ENCODE measurements at places on chromosomes 2 and 18.

DNA sequence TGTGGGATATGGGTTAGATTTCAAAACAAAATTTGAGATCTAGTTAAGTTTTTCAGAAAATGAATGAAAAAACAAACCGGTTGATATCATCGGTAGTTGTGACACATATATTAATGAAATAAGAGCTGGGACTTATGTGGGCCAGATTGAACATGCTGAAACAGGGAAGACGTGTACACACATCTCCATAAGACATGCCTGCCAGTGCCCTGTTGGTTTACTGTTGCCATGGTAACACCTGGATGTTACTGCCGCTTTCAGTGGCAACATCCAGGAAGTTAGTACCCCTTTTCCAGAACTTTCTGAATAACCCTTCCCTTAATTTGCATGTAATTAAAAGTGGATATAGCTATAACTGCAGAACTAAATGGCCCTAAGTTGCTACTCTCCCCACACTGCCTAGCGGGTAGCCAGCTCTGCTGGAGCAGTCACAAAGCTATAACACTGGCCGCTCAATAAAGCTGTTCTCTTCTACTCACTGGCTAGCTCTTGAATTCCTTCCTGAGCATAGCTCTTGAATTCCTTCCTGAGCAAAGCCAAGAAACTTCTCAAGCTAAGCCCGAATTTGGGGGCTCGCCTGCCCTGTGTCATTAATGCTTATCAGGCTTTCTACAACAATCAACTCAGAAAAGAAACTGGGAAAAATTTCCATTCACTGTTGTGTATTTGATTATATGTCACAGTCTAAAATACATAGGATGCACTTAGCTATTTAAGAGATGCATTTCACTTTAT lies 776.3 kb upstream of the CDH7 start:
- H3K4me3 ChIP-seq = no peak overlapping the region
- H3K27me3 ChIP-seq = no peaks in the 10 kb centered on the region
- no peak for DNase-seq
- H3K27ac ChIP-seq = no peak overlapping the region

GRCh38 chr18:32315881-32316280 lies 126.0 kb downstream of the MEP1B start:
- H3K27me3 ChIP-seq = no peaks in the 10 kb centered on the region
- H3K27ac ChIP-seq = no peak overlapping the region
- no peak for DNase-seq
- no peaks in the 10 kb centered on the region for H3K36me3 ChIP-seq

DNA sequence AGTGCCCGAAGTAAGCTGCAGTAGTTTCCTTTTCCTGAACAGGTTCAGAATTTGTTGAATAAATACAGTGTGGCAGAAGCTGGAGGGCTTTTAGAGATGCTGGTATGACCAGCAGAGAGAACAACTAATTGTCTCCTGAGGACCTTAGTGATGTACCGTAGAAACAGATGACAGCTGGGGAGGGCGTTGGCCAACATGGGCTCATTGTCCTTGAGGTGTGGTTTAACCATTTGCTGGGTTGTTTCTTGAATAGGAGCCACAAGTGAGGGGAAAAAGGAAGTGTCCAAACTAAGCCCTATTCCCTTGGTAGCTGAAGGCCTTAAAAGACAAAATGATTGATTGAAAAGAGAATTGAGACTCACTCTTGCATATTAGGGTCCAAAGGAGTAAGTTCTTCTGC lies 11.7 kb upstream of the FAM228A start:
- H3K4me1 ChIP-seq = peaks cover 4% of the 10 kb centered on the region
- H3K4me3 ChIP-seq = no peak overlapping the region
- no peaks in the 10 kb centered on the region for H3K27me3 ChIP-seq
- H3K27ac ChIP-seq = no peak overlapping the region
- peaks cover 13% of the 10 kb centered on the region for H3K36me3 ChIP-seq
- no peak for DNase-seq

DNA sequence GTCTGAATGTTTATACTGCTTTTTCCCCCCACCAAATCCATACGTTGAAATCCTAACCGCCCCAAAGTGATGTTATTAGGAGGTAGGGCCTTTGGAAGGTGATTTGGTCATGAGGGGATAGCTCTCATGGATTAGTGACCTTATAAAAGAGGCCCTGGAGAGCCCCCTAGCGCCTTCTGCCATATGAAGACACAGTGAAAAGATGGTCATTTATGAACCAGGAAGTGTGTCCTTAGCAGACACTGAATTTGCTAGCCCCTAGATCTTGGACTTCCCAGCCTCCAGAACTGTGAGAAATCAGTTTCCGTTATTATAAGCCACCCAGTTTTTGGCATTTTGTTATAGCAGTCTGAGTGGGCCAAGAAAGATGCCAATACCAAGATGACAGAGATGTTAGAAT lies 7.2 kb upstream of the TSN start:
- peak; percentile 28 for DNase-seq
- no peaks in the 10 kb centered on the region for H3K4me1 ChIP-seq
- no peak overlapping the region for H3K27ac ChIP-seq
- H3K4me3 ChIP-seq = no peak overlapping the region
- no peaks in the 10 kb centered on the region for H3K27me3 ChIP-seq

GRCh38 chr2:41947701-41948396 lies 100.0 kb upstream of the PKDCC start:
- DNase-seq = no peak
- peak overlapping the region; percentile 64 for H3K27ac ChIP-seq
- H3K27me3 ChIP-seq = peaks cover 16% of the 10 kb centered on the region
- peak overlapping the region; percentile 34 for H3K4me3 ChIP-seq

DNA sequence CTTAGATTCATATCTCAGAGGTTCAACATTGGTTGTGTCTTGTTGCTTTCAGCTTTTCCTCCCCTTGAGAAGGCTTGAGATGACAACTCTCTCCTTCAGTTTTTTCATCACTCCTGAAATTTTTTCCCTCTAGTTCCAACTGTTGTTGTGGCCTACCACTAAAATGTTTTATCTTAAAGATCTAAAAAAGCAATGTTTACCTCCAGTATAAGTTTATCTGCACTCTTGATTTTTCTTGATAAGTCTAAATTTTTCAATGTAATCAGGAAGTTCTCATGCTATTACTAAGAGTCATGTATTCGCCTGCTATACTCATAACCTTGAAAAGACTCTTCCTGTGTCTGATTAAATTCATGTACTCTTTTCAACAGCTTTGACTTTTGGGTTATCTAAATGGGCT lies 366.3 kb upstream of the TFPI start:
- peaks cover 4% of the 10 kb centered on the region for H3K36me3 ChIP-seq
- no peak overlapping the region for H3K4me3 ChIP-seq
- no peaks in the 10 kb centered on the region for H3K27me3 ChIP-seq
- H3K4me1 ChIP-seq = 0 out of 2 replicates have a peak, but pooled peaks cover 4% of the 10 kb centered on the region
- H3K27ac ChIP-seq = no peak overlapping the region

DNA sequence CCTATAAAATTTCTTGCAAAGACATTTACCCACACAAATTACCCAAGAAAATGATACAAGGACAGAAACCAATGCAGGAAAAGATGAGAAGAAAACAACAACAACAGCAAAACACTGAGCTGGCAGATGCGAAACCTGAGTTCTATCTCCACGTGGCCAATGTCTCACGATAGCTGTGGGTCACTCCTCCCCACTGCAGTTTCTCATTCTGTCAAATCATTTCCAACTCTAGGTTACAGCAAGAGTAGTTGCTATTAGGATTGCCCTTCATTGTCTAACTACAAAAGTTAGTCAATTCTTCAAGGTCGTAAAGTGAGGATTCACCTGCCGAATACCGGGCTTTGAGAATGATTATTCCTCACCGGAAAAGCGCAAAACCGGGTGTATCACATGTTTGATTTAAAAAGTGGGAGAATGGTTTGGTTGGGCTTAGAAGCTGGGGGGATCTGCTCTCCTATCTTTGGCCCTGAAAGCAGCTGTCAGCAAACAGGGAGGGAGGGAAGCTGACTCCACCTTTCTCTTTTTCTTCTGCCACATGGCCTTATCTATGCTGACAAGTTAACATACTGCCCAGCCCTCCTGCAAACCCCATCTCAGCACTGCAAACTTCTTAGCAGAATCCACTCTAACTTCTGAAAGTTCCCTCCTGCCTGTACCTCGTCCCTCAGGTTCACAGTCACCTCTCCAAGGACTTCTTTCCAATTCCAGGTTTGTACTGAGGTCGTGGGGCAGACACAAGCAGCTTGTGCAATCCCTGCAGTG lies 473.0 kb downstream of the SOX11 start:
- peaks cover 11% of the 10 kb centered on the region for H3K27me3 ChIP-seq
- H3K4me1 ChIP-seq = no peaks in the 10 kb centered on the region
- no peak for DNase-seq
